LoVo (cell line): ENCODE measurements at places on chromosomes 6 and 20.

GRCh38 chr20:55538261-55538908 lies 466.9 kb downstream of the CBLN4 start:
- peak; percentile 58 for DNase-seq

DNA sequence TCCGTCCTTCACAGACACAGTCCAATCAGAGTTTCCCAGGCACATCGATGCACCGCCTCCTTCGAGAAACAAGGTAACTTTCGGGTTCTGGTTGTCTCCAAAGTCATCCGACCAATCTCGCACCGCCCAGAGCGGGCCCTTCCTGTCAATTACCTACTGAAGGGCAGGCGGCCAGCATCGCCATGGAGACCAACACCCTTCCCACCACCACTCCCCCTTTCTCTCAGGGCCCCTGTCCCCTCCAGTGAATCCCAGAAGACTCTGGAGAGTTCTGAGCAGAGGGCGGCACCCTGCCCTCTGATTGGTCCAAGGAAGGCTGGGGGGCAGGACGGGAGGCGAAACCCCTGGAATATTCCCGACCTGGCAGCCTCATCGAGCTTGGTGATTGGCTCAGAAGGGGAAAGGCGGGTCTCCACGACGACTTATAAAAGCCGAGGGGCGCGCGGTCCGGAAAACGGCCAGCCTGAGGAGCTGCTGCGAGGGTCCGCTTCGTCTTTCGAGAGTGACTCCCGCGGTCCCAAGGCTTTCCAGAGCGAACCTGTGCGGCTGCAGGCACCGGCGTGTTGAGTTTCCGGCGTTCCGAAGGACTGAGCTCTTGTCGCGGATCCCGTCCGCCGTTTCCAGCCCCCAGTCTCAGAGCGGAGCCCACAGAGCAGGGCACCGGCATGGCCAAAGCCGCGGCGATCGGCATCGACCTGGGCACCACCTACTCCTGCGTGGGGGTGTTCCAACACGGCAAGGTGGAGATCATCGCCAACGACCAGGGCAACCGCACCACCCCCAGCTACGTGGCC lies at the start of gene HSPA1B:
Gene HSPA1B, plus strand, starts transcription at position 453 of the 794 bp plus-strand sequence. Its CDS starts 213 bp downstream, at position 666.
- DNase-seq = peak; percentile 98

DNA sequence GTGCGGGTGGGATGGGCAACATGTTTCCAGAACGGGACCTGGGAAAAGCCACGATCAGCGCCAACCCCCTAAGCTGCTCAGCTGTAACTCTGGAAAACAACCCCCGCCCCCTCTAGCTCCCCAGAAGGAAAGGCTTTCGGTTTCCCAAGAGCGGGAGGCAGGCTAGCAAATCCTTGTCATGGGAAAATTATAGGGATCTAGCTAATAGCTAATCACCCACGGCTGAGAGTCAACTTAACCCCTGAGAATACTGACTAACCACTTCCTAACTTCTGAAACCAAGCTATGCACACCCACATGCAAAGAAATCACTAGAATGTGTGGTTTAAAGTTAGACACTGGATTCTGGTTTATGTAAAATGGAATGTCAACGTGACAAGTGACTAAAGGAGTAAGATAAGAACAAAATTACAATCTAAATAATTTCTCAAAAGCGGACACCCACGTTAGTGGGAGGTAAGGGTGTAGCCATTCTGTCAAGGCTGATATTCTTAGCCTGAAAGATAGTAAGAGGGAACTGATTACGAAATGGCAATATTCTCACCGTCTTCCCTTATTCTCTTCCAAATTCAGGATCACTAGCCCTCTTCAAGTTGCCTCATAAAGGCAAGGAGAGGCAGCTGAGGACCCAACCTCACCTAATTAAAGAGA lies 20.1 kb downstream of the JAG1 start:
- no peak for DNase-seq

GRCh38 chr6:72704979-72705378 lies 83.1 kb downstream of the KCNQ5 start:
- no peak for DNase-seq

DNA sequence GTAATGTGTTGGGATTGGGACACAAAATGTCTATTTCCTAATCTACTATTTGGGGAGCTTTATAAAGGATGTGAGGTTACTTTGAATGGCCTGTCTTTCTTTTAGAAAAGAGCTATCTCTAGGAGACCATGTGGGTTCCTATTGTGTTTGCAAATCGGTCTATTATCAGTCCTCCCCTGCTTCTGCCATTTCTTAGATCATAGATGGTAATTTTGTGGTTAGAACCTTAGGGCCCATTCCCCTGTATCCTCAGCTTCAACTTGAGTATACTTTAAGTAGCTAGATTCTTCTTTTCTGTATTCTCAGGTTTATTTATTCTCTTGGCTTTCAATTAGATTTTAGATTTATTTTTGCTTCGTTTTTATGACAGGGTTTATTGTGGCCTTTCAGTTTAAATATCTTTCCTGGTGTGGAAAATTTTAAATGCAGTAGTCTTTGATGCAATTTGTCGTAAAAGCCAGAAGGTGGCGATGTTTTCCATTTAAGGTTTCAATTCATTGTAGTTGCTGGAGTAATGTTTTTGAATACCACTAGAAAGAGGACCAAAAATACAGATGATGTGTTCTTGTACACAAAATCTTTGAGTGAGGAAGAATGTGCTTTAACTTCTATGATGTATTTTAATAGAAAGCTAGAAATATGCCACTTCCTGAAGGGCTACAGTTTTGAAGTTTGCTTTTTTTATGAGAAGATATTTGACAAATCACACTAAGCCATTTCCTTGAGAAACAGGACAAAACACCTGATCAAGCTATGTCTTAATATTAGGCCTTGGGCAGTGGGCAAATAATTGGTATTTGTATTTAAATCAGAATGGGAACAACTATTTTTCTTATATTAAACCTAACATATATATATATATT lies 20.3 kb downstream of the TBPL1 start:
- DNase-seq = peak; percentile 62

- DNase-seq = peak; percentile 44
Observed at GRCh38 chr6:45478240-45478639, 100.5 kb upstream of the SUPT3H start.

DNA sequence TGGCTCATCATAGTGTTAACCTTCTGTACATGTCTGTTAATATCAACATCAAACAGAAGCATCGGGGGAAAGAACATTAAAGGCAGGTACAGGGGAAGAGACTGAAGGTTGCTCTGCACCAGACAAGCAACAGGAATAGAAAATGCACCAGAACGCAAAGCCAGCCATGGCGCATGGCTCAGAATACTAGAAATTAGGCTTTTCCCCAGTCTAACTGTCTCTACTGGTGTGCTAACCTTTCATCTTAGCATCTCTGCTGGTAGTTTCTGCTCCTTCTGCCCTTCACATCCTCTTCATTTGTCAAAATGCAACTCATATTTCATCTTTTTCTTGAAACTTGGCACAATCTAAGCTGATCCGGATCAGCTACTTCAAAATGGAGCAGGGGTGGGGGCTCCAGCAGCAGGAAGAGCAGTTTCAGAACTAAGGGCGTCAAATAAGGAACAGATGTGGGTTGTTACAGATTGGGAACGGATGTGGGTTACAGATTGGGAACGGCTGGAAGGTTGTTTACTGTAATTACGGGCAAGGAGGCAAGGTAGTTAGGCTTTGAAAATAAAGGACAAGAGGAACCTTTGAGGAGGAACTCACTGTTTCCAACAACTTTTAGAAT lies 13.1 kb upstream of the RNASET2 start:
- DNase-seq = no peak

DNA sequence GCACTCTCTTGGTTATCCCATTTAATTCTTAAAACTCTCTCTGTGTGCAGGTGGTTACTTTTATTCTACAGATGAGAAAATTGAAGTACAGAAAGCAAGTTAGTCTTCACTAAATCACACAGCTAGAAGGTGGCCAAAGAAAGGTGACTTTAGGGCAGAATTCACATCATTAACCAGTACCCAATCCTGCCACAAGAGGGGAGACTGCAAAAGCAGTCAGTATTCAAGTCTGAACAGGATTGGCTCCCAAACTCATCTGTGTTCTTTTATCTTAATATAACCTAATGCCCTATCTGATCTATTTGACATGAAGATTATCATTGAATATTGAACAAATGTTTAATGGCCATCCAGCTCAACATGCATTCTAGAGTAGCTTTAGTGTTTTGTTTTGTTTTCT lies 225.3 kb upstream of the FAM83B start:
- peak; percentile 2 for DNase-seq

- no peak for DNase-seq
Observed at GRCh38 chr6:52893803-52894202, 15.7 kb downstream of the GSTA3 start.

DNA sequence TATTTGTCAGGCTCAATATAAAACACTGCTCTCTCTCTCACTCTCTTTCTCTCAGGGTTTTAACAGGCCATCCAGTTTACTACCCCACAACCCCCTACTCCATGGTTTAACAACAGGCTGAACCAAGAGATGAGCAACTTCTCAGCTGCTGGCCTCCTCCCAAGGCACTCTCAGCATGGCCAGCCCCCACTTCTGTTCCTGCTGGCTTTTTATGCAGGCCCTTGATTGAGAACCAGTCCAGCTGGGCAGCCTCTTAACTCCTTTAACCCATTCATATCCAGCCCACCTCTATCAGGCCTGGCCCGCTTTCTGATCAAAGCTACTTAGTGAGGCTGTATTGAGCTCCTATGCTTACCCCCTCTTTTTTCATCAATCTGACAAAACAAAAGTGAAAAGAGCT lies 346.8 kb upstream of the POU3F2 start:
- no peak for DNase-seq

DNA sequence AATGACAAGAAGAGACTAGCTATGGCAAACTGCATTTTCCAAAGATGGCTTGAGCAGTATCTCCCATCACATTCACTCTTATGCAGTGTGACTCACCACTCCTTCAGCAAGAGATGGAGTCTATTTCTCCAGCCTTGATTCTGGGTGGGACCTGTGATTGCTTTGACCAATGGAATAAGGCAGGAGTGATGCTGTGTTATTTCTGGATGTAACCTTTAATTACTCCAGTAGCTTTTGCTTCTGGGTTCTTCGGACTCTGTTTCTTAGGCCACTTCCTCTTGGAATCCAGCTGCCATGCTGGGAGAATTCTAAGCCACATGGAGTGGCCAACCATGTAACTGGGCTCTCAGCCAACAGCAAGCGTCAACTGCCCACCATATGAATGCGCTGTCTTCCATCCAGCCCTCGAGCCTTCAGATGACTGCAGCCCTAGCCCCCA lies 50.7 kb downstream of the TGM2 start:
- DNase-seq = no peak

DNA sequence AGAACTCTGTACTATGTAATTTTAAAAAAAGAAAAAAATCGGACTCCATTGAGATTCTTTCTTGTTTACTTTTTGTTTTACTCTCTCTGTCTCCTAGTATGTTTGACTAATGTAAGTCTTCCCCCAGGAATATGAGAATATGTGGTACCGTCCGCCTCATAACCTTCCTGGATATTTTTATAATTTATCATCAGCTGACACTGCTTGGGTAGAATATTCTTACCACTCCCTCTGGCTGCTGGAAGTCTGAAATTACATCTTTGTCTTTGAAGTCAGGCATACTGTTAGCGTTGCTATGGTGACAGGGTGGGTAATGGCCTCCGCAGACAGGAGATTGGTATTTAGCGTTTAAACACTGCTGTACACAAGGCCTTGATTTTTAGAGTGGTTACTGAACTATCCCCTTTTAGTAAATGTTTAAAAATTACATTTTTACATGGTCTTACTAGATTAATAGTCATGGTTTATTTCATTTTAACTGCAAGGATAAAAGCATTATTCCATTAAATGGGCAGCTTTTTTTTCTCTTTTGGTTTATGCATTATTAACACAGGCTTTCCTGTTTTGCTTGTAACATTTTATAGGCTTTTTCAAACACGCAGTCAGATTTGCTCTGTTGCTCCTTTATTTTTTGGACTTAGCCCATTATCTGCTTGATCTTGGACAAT lies 176.4 kb downstream of the ARID1B start:
- DNase-seq = peak; percentile 80

DNA sequence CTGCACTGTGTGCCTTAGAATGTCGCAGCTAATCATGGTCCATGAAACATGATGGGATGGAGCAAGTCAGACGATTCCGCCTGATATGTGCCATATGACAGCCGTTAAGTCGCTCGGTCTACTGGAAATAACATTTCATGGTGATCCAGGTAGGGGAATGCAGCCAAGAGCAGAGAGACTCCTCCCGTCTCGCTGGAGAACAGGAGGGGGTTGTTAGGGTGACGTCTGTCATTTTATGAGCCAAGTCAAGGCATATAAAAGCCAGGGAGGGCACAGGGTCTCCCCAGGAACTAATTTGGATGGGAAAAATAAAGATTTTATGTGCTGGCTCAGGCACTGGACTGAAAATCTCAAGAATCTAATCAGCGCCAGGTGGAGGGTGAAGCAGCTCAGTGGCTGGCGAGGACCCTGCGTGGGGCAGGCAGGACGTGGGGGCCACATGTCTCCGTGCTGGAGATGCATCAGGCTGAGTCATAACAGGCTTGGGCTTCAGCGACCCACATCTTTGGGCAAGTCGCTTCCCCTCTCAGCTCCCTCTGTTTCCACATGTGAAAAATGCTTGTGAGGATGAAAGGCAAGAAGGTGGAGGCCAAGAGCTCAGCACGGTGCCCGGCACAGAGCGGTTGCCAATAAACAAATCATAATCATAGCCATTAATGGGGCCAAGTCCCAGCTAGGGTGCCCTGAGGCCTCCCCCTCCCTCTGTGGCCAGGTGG lies 234.6 kb downstream of the ANKRD60 start:
- peak; percentile 10 for DNase-seq

DNA sequence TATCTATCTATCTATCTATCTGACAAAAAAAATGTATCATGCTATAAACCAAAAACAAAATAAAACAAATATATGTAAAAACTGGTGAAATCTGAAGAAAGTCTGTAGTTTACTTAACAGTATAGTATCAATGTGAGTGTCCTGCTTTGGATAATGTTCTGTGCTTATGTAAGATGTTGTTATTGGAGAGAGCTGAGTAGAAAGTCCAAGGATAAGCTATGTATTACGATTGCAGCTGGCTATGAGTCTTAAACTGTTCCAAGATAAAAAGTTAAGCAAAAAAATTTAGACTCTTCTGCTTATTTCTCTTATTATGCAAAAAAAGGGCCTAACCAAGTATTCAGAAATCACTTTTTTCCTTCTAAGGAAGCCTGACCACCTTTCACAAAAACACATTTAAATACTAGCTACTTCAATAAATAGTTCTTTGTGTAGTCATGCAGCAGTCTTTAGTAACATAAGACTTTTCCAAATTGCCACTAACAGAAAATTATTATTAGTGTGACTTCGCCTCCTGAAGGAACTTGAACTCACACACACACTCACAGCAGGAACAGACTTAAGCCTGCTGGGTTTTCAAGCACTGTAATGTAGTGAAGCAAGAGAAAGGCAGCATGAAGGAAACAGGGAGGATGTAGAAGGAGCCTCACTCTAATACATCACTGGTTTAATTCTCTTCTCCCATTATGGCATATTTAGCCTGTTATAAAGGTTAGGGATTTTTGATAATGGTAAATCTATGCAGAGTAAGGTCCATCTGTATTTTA lies 265.8 kb upstream of the GJE1 start:
- DNase-seq = no peak

- no peak for DNase-seq
Observed at GRCh38 chr6:148155293-148155692, 187.3 kb upstream of the SASH1 start.

DNA sequence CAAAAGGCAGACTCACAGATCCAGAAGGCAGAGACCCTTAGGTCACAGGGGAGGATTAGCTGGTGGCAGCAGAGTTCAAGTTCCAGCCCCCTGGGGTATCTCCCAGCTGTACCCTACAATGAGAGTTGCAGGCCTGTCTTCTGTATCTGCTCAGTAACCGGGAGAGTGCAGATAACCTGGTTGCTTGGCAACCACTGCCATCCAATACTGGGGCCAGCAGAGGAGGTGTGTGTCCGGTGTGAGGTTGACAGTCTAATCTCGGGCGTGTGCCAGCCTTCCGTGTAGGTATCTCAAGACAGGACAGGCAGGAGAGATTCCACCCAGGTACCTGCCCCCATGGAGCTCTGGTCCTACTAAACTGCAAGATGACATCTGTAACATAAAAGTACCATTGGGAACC lies 56.6 kb upstream of the TBC1D7 start:
- no peak for DNase-seq
